ENCODE measurements at places on chromosomes 7 and 10.

DNA sequence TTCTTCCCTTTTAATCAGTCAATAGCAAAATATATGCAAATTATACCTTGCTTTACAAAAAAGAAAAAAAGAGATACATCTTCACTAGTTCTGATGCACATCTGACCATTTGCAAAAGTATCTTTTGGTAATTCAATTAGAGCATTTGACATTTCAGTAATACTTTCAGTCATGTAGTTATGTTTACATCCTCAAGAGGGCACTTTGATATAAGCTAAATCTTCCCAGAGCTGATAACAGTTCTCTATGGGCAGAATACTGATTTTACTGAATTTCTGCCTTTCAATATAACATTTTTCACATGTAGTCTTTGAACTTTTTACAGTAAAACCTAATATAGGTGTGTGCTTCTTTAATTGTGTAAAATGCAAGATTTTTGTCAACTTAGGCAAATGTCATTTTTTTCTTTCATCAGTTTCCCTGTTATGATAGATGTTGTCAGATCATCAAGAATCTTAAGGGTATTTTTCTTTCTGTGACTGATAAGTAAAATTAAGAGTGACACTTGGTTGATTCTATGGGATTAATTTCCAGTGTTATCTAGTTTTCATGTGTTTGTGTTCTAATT is 703.5 kb upstream of the SEMA3D start:
- no peak for DNase-seq

GRCh38 chr7:32216759-32217158 is 146.6 kb upstream of the PDE1C start:
- no peak for DNase-seq

- no peak for DNase-seq
These were observed 52.6 kb downstream of the FGFBP3 start for GRCh38 chr10:91856637-91857036.

DNA sequence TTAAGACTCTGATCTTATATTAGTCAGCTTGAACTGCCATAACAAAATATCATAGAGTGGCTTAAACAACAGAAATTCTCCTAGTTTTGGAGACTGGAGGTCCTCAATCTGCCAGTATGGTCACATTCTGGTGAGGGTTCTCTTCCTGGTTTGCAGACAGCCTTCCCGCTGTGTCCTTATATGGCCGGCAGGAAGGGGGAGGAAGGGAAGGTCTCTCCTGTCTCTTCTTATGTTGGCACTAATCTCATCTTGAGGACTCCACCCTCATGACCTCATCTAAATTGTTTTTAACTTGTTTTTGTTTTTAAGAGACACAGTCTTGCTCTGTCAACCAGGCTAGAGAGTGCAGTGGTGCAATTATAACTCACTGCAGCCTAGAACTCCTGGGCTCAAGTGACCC is 53.1 kb downstream of the VPS41 start:
- DNase-seq, result no peak

DNA sequence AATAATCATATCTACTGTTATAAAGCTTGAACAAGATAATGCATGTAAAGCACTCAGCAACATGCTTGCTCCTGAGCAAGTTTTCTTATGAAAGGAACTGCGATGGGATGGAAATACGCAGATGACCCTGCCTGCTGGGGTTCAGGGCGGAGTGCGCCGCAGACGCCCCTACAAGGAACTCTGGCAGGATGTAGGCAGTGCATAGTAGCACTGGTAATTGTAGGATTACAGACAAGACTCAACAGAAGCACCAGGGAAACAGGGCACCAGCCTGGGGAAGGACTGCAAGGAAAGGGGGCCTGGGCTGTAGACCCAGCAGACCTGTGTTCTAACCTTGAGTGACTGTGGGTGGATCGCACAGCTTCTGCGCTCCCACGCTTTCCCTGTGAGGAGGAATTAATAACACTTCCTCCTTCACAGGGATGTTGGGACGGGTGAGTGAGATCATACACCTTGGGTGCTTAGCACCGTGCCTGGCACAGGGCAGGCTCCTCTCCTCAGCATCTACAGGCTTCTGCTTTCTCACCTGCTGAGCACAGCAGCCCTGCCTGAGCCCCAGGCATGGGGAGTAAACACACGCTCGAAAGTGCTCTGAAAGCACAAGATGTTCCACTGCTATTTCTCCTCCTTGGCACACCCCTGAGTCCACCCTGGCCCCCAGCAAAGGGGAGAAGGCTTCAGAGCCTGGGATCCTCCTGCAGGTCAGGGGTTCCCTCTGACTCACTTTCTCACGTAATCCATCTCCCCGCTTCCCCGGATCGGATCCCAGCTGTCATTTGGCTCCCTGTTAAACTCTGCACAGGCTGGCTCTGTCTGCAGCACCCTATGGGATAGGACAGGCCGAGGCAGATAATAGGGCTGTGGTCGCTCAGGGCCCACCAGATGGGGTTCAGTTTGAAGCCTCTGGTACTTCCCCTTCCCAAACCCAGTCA is 19.2 kb downstream of the ITPRIP start:
- DNase-seq, result no peak

- DNase-seq, result no peak
These were observed 54.7 kb downstream of the SCD start for GRCh38 chr10:100401631-100402328.

GRCh38 chr10:79445977-79446757 is 743 bp upstream of the ZCCHC24 start:
- DNase-seq, result no peak

GRCh38 chr7:125908711-125909110 is 979.1 kb upstream of the POT1 start:
- no peak for DNase-seq

DNA sequence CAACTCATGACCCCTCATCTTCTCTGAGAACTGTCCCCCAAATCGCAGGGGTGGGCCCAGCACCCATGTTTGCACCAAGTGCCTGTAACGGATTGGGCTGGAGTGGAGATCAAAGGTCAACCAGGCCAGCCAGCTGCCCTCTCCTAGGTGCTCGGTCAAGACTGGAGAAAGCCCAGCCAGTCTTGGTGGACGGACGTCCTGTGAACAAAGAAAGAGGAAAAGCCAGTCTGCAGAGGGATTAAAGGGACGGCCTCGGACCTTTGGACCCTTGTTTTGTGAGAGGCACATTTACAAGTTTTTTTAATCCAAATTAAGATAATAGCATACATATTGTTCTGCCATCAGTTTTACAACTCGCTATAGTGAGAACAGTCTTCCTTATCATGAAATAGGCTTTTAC is 31.7 kb upstream of the GALNTL5 start:
- no peak for DNase-seq

DNA sequence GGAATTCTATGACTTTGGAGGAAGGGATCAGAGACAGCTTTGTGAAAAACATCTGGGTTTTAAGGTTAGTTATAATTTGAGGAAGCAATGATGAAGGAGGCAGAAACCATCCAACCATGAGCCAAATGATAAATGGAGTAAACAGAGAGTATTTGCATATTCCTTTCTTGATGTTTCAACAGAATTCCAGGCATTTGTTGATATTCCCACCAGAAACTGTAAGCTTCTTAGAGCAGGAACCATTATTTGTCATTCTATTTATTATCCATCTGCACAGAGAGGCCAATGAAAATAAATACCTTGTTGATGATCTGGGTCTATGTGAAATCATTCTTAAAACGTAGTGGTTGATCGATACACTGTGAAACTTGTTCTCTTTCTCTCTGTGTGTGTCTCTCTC is 715.3 kb downstream of the INHBA start:
- no peak for DNase-seq

DNA sequence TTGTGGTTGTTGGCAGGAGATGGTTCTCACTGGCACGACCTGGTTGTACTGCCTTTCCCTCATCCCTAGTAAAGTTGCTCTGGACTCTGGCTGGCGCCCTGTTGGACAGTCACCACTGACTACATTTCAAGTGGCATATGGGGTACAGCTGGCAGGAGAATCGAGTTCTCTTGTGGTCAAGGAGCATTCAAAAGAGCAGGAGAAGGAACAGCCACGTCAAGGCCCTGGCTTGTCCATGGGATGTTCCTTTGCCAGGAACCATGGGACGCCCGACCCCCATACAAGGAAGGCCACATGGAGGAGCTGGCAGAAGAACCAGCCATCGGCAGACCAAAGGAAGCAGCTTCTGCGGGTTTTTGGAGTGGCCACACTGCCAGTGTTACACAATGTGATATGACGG is 87.0 kb upstream of the SLC25A13 start:
- DNase-seq, result no peak

DNA sequence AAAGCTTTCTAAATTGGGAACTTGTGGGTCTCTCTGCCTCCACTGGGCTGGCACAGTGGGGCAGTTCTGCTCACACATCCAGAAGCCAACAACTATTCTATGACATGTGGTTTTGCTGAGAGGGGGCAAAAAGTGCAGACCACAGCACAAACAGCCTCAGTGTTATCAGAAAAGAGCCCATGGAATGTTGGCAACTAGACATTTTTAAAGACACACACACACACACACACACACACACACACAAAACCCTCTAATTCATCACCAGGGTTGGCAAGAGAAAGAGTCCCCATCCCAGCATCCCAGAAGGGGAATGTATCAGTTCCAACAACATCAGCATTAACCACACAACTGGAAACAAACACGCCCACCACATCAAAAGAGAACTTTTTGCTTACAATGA is 117.1 kb downstream of the FGFR2 start:
- DNase-seq, result no peak

- no peak for DNase-seq
These were observed 725.3 kb upstream of the FZD8 start for GRCh38 chr10:36367362-36367761.

DNA sequence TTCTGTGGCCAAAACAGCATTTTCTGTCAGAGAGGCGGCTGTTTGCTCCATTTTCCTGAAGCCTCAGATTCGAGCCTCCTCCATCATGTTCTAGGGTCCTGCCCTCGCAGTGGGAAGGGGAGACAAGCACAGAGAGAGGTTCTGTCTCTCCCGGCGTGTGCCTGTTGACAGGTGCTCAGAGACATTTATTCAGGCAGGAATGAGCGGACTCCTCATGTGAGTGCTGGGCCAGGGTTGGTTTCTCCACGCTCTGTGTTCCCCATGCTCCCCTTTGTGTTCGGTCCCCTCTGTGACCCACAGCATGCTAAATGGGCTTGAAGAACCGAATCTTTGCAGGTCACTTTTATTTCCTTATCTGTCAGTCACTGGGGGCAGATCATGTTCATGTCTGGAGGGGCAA is 374.6 kb downstream of the GLRX3 start:
- DNase-seq, result no peak

All from NCI-H446 (cell line).